Smooth muscle cell of trachea (primary cell): ENCODE measurements at places on chromosomes 2 and 18. TPM values are rescaled to one million over a fixed set of nuclear protein-coding genes. Genes with fewer than 3 reads are reported as not detected.

The MEP1B gene
- 0.17 TPM in 1 of 2 replicates, not detected in the other for total RNA-seq

The CCDC121 gene
- total RNA-seq, result 1.7 and 3.1 TPM in 2 replicates

The RHBDD1 gene
- total RNA-seq, result 23.9 and 34.7 TPM in 2 replicates

The KCNS3 gene
- 1.0 and 1.3 TPM in 2 replicates for total RNA-seq

The MERTK gene
- 0.29 and 0.99 TPM in 2 replicates for total RNA-seq

The ACTG2 gene
- total RNA-seq, result 2.2 and 4.1 TPM in 2 replicates

The CMPK2 gene
- total RNA-seq, result 0.50 and 0.58 TPM in 2 replicates

The ASB1 gene
- total RNA-seq, result 33.5 and 33.9 TPM in 2 replicates

The PHOSPHO2 gene
- 1.8 and 4.1 TPM in 2 replicates for total RNA-seq

The PCARE gene
- total RNA-seq, result not detected in 2 replicates

The TUBA3D gene
- total RNA-seq, result not detected in 2 replicates

The KIF1A gene
- not detected in 2 replicates for total RNA-seq

The GATA6 gene
- 5.7 and 7.9 TPM in 2 replicates for total RNA-seq

The OXER1 gene
- 0.17 TPM in 1 of 2 replicates, not detected in the other for total RNA-seq

The AQP12B gene
- total RNA-seq, result 0.17 TPM in 1 of 2 replicates, not detected in the other

The SLC5A7 gene
- total RNA-seq, result not detected in 2 replicates

The ANTXR1 gene
- total RNA-seq, result 39.4 and 45.7 TPM in 2 replicates

The DYNAP gene
- not detected in 2 replicates for total RNA-seq

The CIB4 gene
- total RNA-seq, result not detected in 2 replicates

The XIRP2 gene
- total RNA-seq, result not detected in 2 replicates

The GNAL gene
- total RNA-seq, result 0.15 and 0.99 TPM in 2 replicates

The MYL12A gene
- total RNA-seq, result 476 and 615 TPM in 2 replicates

The CHRNG gene
- not detected in 2 replicates for total RNA-seq

The COX7A2L gene
- 194 and 255 TPM in 2 replicates for total RNA-seq

The ELP2 gene
- 110 and 123 TPM in 2 replicates for total RNA-seq

The PROC gene
- not detected in 2 replicates for total RNA-seq

The SLC9A2 gene
- under 0.01 TPM in 2 replicates for total RNA-seq

The FER1L5 gene
- total RNA-seq, result 1.3 and 1.9 TPM in 2 replicates

The TEKT4 gene
- not detected in 2 replicates for total RNA-seq

The IL36G gene
- total RNA-seq, result not detected in 2 replicates

The MATN3 gene
- 0.99 and 1.9 TPM in 2 replicates for total RNA-seq

The TANC1 gene
- 23.0 and 26.8 TPM in 2 replicates for total RNA-seq

The IL1RL2 gene
- total RNA-seq, result 0.73 and 2.3 TPM in 2 replicates

The NDUFS1 gene
- total RNA-seq, result 110 and 203 TPM in 2 replicates

The CXCR1 gene
- total RNA-seq, result not detected in 2 replicates

The INO80B gene
- 14.1 and 16.0 TPM in 2 replicates for total RNA-seq

The PAX8 gene
- total RNA-seq, result 0.87 and 1.5 TPM in 2 replicates

The DNAJC5G gene
- not detected in 2 replicates for total RNA-seq

The GAREM2 gene
- total RNA-seq, result 1.3 TPM in 2 replicates

The CDH2 gene
- total RNA-seq, result 6.3 and 6.8 TPM in 2 replicates

The LOXHD1 gene
- total RNA-seq, result not detected in 2 replicates

The RAD51AP2 gene
- total RNA-seq, result not detected in 2 replicates

The KYNU gene
- 1.2 and 5.3 TPM in 2 replicates for total RNA-seq

The TOGARAM2 gene
- total RNA-seq, result 0.17 and 0.29 TPM in 2 replicates

The COL4A3 gene
- 0.17 and 0.29 TPM in 2 replicates for total RNA-seq

The GEN1 gene
- total RNA-seq, result 4.3 and 22.8 TPM in 2 replicates

The IL36RN gene
- total RNA-seq, result not detected in 2 replicates

The PROKR1 gene
- not detected in 2 replicates for total RNA-seq

The DYNC1I2 gene
- total RNA-seq, result 102 and 173 TPM in 2 replicates

The GTF2A1L gene
- 0.66 and 0.87 TPM in 2 replicates for total RNA-seq

The FHOD3 gene
- total RNA-seq, result 18.8 and 22.3 TPM in 2 replicates

The IL36B gene
- not detected in 2 replicates for total RNA-seq

The NOSTRIN gene
- total RNA-seq, result 0.33 and 0.58 TPM in 2 replicates

The CLEC4F gene
- total RNA-seq, result not detected in 2 replicates

The PDE11A gene
- total RNA-seq, result not detected in 2 replicates

The OSGEPL1 gene
- 5.3 and 12.8 TPM in 2 replicates for total RNA-seq
